Activated gamma-delta T cell treated with anti-CD3 and anti-CD28 coated beads, Interleukin-2, amount 50 U/mL, for 16 hours (primary cell): ENCODE measurements at places on chromosomes 5 and 9.

- no peak for DNase-seq
Measured at GRCh38 chr5:139146809-139147482, 51.2 kb downstream of the SIL1 start.

- peak; percentile 52 for DNase-seq
Measured at GRCh38 chr9:137240318-137240840, 708 bp upstream of the TUBB4B start.

- no peak for DNase-seq
Measured at GRCh38 chr9:36112516-36112915, 24.0 kb upstream of the GLIPR2 start.

GRCh38 chr5:154241021-154241420 is 50.5 kb downstream of the GALNT10 start:
- DNase-seq, result no peak

DNA sequence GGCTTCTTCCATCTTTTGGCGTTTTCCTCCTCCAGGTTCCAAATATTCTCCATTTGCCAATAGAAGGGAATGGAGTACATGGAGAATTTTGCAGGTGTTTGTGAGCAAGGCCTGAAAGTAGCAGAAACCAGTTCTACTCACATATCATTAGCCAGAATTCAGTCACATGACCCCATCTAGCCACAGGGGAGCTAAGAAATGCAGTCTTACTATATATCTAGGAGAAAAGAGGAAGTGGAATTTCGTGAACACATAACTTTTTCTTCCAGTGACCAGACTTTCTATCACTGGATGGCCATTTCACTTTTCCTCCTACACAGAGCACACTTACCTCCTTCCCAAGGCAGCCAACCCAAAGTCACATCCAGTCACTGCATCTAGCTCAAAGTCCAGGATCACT is 55.1 kb downstream of the LOX start:
- no peak for DNase-seq

GRCh38 chr5:128469912-128470311 is 68.1 kb downstream of the FBN2 start:
- no peak for DNase-seq

GRCh38 chr9:77554586-77555105 is 93.5 kb downstream of the GNA14 start:
- no peak for DNase-seq

DNA sequence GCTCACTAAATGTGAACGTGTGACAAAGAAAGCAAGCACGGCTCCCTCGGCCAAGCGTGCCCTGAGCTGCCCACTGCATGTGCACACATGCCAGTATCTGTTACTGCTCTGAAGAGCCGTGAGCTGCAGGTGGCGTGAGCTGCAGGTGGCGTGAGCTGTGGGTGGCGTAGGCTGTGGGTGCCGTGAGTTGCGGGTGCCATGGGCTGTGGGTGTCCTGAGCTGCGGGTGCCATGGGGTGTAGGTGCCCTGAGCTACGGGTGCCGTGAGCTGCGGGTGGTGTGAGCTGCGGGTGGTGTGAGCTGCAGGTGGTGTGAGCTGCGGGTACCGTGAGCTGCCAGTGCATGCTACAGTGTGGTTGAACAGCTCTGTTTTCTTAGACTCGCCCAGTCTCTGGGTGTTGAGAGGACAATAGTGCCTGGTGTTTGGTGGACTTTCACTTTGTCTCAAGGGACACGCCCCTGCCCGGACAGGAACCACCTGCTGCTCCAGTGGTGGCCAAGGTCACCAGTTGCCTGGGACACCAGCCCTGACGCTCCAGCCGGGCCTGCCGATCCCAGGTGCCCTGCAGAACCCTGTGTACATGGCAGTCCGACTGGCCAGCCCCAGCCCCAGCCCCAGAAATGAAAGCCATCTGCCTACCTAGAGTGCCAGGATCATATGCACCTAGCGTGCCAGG is 6.7 kb downstream of the CCDC187 start:
- DNase-seq, result no peak

DNA sequence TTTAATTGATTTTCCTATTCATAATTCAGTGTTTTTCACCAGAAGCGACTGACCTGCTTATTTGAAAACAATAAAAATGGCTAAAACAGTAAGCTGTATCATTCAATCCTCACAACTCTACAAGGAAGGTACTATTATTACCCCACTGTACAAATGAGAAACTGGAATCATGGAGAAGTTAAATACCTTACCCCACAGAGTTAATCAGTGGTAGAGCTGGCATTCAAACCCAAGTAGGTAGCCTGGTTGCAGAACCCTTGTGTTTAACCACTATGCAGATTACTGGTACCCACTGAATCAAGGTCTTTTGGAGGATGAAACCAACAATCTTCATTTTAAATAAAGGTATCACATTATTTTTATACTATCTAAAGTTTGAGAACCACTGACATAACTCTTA is 59.6 kb downstream of the MLANA start:
- no peak for DNase-seq

DNA sequence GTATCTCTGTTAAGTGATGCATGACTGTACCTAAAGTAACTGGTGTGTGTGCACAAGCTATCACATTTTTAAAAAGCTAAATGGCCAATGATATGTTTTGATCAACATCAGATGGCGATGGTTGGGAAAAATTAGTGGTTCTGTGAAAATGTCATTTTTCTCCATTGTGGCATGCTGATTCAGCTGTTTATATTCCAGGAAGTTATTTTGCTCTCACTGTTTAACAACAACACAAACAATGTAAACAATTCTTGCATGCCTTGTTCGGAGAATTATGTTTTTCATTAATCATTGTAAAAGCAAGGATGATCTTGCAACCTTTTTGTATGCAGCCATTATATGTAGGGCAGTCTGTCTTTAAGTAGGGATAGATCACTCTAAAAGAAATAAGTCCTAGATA is 106.1 kb upstream of the LHFPL2 start:
- no peak for DNase-seq

- no peak for DNase-seq
Measured at GRCh38 chr5:40491644-40492043, 188.1 kb upstream of the PTGER4 start.

DNA sequence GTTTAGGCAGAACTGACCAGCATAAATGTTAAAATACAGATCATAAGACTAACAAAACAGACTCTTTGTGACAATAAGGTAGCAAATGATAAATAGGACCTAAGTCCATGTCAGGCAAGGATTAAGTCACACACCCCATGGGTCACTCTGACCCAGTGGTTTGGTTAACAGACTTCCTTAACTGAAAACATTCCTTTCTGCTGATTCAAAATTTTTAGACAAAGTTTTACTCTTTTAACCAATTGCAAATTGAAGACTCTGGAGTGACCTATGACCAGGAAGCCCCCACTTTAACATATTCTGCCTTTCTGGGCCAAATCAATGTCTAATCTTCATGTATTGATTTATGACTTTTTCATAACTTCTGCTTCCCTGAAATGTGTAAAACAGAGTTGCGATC is 4.9 kb upstream of the NXNL2 start:
- DNase-seq, result no peak

DNA sequence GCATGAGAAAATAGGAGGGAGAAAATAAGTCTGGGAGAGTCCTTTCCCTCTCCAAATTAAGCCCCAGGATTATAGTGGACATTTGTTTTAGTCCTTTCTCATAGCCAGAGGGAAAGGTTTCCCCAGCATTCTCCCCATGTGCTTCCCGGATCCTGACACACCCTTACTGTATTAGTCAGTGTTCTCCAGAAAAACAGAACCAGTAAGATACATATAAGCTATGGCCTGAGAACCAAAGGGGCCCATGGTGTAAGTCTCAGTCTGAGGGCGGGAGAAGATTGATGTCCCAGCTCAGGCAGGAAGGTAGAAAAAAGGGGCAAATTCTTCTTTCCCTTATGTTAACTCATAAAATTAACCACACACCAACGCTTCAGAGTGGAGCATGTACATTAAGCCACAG is 25.6 kb upstream of the SPATA31D4 start:
- no peak for DNase-seq

GRCh38 chr5:88883059-88883835 is at the start of gene MEF2C:
Gene MEF2C (minus strand): TSS chr5:88883184. CDS start chr5:88823788, 59,396 bp downstream.
- DNase-seq, result no peak

DNA sequence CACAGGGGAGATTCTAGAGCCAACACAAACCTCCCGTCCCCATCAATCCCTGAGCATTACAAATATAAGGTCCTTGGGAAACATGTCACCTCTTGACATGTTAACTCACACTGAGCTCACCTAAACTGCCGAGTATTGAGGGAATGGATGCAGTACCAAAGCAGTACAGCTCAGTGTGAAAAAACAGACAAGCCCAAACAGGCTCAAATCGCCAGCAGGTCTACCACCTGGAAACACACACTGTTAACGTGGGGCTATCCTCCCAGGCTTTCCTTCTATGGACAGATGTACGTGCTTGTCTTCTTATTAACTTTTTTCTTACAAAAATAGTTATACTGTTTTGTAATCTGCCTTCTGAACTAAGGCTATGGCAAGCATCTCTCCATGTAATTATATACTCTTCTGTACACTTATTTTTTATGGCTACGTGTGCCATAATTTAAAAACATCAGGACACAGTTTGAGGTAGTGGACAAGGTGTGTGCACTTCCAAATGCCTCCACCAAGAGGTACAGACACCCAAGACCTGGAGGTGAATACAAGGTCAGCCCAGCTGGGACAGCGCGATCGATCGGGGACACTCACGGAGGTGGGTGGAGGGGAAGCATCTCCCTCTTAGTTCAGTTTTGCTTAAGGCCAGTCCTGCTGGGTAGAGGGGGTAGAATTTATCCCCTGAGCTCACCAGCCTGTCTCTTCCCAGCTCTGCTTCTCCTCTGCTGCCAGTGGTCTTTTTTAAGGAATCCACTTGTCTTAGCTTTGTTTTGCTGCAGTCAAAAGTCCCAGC is 76.5 kb downstream of the DAP start:
- no peak for DNase-seq

- no peak for DNase-seq
Measured at GRCh38 chr9:84499969-84500582, 159.5 kb upstream of the SLC28A3 start.

DNA sequence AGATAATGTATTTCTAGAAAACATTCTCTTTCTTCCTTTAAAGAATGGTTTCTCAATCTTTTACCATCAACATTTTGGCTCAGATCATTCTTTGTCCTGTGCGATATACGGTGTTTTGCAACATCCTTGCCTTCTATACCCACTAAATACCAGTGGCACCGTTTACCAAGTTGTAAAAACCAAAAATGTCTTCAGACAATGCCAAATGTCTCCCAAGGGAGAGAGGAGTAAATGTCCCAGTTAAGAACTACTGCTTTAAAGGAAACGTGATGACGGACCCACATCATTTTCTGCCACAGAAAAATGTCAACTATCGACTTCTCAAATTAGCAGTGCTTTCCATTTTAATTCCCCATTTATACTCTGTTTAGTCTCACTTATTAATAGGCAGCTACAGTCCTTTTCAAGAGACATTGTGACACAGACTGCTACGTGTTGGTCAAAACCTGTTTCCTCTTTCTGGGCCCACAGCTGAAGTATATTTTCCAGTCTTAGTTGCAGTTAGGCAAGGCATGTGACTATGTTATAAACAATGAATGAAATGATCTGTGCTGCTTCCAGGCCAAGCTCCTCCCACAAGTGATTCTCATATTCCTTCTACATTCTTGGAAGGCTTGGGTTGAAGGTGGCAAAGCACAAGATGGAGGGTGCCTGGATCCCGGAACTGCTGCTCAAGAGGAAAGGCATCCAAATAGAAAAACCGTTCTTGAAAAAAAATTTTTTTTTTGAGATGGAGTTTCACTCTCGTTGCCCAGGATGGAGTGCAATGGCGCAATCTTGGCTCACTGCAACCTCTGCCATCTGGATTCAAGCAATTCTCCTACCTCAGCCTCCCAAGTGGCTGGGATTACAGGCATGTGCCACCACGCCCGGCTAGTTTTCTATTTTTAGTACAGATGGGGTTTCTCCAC is 8.8 kb downstream of the PRXL2C start:
- no peak for DNase-seq

GRCh38 chr5:176959051-176959450 is 47.5 kb downstream of the UIMC1 start:
- no peak for DNase-seq

DNA sequence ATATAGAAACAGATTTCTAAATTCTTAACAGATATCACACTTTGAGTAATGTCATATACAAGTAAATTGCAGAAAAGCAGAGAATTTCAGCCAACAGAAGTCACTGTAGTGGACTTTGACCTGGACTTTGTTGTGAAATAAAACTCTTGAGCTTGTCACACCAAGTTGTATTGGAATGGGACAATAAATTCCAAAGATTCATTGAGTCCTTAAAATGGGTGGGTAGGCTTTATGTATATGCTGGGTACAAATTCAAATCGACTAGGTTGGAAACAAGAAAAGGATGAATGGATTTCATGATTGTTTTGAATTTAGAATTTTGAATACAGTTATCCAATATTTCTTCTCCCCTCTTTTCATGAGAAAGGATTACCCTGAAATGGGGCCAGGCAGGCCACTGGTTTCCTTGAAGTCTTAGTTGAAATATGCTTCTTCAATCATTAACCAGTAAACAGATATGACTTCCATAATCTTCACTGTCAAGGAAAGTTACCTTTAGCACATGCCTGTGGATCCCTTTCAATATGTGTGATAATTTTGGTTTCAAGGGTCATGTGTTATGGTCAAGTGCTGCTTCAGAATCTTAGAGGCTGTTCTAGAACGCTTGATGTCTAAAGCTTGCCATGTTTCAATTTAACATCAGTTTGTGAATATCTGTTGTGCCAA is 25.7 kb downstream of the PIP5K1B start:
- no peak for DNase-seq
